ENCODE measurements at places on chromosomes 6 and 20.

GRCh38 chr6:42022755-42023384, 27.5 kb upstream of the TAF8 start:
- no peak for DNase-seq

GRCh38 chr20:50565383-50565782, 55.2 kb downstream of the PTPN1 start:
- DNase-seq = no peak

DNA sequence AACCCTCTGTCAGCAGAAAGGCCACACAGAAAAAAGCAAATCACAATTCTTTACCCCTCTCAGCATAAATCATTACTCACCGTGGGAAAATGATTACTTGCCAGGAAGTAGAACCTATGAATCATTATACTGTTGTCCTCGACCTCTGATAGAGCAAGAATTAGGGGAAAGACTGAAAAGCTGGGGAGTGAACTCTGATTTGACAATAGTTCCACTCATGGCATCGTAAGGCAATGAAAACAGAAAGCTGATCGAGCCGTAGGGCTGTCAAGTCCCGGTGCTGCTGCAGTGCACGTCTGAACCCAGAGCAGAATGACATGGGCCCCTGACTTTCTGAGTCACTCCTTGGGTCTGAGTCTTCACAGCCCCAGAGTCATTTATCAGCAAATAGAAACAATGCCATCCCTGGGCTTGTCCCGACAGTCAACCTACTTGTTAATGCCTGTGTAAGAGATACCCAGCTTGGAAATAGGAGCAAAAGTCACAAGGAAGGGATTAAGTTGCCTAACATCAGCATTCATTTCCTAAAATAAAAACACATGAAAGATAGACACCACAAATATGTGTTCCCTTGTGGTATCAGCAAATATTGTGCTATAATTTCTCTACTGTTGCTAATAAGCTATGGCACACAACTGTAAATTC, 224.8 kb upstream of the MARCKS start:
- DNase-seq = no peak

- DNase-seq = no peak
Measured at GRCh38 chr6:130033949-130034348, 15.6 kb downstream of the L3MBTL3 start.

DNA sequence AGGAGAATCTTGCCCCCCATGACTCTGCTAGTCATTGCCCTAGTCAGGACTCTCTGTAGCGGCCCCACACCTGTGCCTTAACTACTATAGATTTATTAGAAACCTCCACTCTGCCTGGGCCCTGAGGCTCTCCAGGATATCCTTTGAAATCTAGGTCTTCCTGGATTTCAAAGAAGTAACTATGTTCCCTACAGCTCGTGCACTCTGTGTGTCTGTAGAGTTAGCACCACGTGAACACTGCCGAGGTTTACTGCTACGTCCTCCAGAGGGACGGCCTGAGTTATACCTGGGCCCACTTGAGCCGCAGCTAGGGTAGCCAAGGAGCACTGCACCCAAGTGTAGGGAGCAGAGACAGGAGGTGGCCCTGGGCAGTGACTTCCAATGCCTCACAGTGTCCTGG, 19.8 kb downstream of the GLP1R start:
- no peak for DNase-seq

GRCh38 chr20:62030834-62031434, 34.7 kb downstream of the TAF4 start:
- no peak for DNase-seq

Measured in COR-L47 (cell line).